ENCODE measurements at places on chromosomes 4 and X.

GRCh38 chrX:112844250-112844649 is 3.6 kb upstream of the AMOT start:
- no peak for DNase-seq

DNA sequence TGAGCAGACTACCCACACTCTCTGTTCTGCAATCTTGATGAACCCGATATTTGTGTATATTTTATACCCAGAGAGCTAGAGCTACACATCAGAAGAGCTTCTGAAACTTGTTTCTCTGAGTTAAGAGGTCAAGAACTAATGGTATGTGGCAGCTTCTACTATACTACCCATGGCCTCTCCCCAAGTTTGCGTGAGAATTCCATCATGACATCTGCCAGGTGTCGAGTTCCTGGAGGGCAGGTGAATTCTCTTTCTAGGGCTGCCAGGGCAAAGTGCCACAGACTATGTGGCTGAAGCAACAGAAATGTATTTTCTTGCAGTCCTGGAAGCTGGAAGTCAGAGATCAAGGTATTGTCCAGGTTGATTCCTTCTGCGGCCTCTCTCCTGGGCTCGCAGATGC is 4.4 kb downstream of the SORCS2 start:
- no peak for DNase-seq

GRCh38 chr4:67694662-67695061 is 6.3 kb downstream of the UBA6 start:
- no peak for DNase-seq

DNA sequence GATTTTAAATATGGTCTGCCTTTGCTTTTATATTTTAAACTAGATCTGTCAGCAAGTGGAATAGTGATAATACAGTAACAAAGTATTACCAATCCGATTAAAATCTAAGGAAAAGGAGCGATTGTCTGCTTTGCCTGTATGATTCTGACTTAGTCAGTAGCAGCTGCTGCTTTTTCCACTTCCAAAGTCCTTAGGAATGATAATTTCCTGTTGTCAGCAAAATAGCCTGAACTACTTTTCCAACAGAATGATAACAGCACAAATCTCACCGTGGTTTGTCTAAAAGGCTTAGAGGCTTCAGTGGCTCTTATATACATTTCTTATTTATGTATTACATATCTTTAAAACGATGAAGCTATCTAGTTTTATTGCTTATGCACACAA is 290.0 kb downstream of the ANK2 start:
- no peak for DNase-seq

GRCh38 chr4:98845960-98846359 is 83.0 kb downstream of the EIF4E start:
- no peak for DNase-seq

DNA sequence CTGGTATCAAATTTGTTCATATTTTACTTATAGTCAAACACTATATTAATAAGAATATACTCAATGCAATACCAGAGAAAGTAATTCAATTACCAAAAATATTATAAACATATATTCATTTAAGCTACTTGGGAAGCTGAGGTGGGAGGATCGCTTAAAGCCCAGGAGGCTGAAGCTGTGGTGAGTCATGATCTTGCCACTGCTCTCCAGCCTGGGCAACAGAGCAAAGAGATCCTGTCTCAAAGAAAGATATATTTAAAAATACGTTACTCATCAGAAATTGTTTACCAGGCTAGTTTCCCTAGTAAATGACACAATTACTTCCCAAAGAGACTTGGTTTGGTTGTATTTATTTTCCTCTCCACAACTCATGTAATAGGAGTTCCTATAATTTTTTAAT is 433.6 kb downstream of the GASK1B start:
- no peak for DNase-seq

DNA sequence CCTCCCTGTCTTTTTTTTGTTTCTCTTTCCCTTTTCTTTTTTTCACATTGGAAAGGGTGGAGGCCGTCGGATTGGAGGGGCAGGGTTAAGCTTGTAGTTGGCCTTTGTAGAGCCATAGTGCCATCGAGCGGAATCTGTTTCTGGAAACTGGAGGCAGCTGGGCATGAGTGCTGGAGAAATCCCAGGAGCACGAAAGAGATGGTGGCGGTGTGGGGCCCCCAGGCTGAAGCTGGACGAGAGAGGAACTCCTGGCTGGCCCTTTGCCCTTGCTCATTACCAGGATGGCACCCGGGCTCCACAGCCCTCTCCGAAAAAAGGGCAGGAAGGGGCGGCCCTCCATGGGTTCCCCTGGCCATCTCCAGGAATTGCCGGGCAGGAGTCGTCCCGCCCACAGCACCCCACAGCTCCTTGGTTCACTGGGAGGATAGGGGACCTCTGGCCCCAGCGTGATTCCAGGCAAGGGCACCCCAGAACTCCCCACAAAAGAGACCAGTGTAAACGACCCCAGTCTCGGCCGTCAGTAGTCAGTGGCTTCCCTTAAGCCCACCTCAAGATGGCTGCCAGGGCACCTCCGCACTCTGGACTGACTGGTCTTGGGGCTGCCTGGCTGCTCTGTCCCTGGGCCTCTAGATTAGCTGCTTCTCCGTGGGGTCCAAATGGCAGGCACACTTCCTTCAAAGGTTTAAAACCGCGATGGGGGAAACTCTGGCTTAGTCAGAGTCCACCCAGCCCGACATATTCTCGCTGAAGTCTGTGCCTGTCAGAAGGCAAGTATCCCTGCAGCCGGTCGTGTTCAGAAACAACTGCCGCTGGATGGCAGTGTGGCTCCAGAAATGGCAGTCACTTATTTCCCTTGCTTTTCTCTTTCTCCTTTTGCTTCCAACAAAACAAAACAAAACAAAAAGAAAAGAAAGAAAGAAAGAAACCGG is 74.1 kb downstream of the NBDY start:
- DNase-seq, result peak; percentile 61

GRCh38 chrX:56765811-56766553 is 36.9 kb downstream of the NBDY start:
- DNase-seq, result no peak

DNA sequence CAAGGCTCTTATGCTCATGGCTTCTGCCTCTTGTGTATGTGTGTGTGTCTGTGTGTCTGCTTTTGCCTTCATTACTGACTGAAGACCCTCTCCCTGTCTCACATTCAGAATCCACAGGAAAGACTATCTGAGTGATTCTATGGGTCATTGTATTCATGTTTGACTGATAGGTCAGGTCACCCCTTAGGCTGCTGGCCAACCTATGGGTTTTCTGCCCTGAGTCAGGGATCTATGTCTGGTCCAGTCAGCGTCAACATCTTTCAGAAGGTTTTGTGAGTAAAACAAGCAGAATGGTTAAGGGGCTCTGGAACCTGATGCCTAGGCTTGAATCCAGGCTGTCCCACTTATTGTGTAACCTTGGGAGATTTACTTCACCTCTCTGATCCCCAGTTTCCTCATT is 30.5 kb downstream of the NHSL2 start:
- DNase-seq, result no peak

DNA sequence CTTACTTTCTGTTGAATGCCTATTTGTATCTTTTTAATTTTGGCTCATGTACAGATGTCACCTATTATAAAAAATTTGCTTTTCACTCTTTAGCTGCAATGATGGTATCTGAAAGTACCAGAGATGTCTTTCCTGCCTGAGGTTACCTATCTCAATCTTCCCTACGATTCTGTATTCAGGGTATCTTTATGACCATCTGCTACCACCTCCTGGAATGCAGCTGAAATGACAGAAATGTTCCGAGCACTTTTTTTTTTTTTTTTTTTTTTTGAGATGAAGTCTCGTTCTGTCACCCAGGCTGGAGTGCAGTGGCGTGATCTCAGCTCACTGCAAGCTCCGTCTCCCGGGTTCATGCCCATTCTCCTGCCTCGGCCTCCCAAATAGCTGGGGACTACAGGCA is 136.4 kb downstream of the REPS2 start:
- peak; percentile 58 for DNase-seq

Measured in brain (organoid and tissue), 16 donors.